ENCODE measurements at places on chromosomes 3 and 15.

GRCh38 chr3:172030181-172030580, 9.2 kb upstream of the FNDC3B start:
- no peak for DNase-seq

- no peak for DNase-seq
These were observed 891.5 kb downstream of the ROBO2 start for GRCh38 chr3:77931255-77932009.

DNA sequence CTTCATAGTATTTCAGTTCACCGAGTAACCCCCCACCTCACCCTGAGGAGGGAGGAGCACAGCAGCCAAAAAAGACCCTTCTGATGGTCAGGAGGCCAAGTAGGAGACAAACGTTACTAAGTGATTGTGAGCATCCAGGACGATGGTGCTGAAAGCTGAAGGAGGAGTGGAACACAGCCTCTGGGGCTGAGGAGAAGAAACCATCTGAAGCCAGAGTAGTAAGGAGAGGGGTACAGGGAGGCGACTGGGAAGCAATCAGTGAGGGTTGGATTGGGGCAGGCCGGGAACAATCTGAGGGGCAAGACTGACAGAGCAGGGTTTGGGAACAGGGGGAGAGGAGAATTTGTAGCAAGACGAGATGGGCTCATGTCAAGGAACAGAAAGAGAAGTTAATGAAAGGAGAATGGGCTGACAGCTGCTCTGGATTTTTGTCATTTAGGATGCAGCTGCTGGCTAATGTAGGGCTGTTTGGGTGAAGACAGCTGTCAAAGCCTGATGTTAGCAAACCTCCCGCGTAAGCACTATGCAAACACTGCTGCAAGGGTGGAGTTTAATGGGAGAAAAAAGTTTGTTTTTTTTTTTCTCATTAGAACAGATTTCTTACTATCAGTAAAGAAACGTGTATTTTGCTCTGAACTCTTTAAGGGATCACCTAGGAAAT, 622.2 kb downstream of the EDEM1 start:
- no peak for DNase-seq

DNA sequence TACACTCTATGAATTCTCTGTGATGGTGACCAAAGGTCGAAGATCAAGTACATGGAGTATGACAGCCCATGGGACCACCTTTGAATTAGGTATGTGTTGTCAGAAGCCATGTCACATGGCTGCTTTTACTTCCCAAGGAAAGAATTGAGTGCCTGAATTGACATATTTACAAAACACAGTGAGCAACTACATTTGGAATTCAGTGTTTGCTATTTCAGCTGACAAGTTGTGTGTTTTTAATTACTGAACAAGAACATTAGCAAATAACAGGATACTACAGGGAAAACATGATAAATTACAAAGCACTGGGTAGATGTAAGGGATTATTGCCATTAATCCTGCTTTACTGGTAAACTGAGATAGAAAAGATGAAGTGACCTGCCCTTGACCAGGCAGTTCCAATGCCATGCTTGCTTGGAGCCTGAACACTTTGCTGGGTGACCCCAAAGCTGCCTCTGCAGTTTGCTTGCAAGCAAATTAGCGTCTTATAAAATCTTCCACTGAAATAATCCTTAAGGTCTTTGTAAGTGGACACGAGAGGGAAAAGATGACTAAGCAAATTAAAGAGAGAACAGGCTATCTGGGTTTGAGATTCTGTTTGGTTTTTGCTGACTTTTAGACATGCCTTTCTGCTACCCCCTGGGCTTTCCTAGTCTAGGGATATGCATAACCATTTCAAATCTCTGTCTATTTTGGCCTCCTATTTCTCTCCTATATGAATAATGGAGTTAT, 98.2 kb downstream of the HCN4 start:
- no peak for DNase-seq

DNA sequence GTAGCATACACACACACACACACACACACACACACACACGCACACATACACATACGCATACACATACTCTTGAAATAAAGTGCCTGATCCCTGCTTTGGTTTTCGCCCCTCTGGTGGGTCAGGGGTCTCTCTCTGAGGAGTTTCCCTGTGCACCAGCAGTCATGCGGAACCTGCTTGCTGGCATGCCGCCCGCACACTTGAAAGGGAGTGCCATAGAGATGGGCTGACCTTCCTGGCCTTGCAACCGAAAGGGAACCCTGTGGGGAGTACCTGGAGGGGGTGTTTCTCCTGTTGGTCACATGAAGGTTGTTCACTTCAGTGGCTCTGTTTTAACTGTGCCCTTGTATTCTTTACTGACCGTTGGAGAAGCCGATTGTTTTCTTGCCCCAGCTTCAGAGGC, 752.3 kb downstream of the NR2F2 start:
- DNase-seq: no peak

DNA sequence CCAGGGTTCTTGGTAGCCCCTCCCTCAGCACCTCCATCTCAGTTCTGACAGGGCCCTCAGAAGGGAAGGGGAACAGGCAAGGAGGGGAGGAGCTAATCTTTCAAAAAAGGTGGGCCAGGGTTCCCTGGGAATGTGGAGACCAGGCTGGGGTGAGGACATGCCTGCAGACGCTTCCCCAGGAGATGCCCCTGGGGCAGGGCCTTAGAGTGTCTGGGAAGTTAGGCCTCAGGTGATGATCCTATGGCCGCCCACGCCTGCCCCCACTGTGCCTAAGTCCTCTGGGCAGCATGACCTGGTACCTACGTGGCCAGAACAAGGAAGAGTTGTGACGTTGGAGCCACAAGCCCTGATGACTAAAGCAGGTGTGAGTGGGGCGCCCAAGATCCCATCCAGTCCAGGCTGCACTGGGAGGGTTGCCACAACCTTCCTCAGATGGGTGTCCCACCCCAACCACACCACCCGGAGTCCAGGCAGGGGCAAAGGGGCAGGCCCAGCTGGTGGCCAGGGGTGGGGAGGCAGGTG, 3.9 kb upstream of the SEMA3B start:
- DNase-seq: no peak

- no peak for DNase-seq
These were observed 682.1 kb downstream of the MECOM start for GRCh38 chr3:168981396-168981795.

DNA sequence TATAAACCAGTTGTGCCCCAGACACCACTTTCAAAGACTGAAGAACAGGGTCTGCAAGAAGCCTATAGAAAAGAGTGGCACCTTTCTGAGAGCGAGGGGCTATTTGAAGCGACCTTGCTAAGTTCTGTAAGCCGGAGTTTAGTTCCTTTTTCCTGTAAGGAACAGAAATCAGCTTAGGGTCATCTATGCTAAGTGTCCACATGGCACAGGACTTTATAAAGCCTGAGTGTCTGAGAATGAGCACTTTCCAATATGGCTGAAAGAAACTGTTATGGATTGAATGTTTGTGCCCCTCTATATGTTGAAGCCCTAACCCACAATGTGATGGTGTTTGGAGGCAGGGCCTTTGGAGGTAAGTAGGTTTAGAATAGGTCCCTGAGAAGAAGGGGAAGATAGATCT, 4.0 kb upstream of the A4GNT start:
- DNase-seq: no peak

DNA sequence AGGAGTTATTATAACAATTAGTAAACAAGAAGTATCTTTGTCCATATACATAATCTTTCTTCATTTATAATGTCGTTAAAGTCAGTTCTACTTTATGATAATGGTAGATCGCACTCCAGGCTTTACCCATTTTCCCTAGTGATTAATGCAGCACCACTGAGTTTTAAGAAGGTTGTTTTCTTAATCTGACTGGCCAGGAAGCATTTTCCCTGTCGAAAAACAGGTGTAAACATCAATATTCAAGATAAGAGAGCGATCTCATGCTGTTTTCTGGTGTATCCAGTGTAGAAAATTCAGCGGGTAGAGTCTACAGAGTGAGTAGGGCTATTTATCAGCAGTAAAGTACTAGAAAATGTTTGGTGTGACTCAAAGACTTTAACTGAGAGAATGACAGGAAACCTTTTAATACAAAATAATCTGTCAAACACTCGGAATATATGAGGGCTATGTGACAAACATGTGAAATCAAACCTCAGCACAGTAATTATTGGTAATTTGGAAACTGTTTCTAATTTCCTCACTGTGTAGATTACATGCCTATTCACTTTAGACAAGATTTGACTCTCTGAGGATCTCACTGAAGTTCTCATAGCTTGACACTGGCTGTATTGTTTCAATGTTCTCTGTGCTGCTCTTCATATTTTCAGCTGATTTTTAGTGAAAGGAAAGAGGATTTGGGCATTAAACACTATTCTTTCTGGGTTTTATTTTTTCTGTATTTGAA, 1013.2 kb downstream of the VGLL3 start:
- no peak for DNase-seq

GRCh38 chr3:67077656-67078055, 79.5 kb downstream of the KBTBD8 start:
- no peak for DNase-seq

- DNase-seq: no peak
These were observed 40.2 kb upstream of the TMEM87A start for GRCh38 chr15:42313463-42313862.

- DNase-seq: no peak
These were observed 66.0 kb downstream of the STAC start for GRCh38 chr3:36446276-36446675.

- no peak for DNase-seq
These were observed 1.5 kb upstream of the SMAD3 start for GRCh38 chr15:67063689-67064606.

- DNase-seq: no peak
These were observed 10.8 kb downstream of the MINAR1 start for GRCh38 chr15:79442911-79443310.

- DNase-seq: peak; percentile 42
These were observed 12.0 kb upstream of the ZNF592 start for GRCh38 chr15:84736375-84736774.

DNA sequence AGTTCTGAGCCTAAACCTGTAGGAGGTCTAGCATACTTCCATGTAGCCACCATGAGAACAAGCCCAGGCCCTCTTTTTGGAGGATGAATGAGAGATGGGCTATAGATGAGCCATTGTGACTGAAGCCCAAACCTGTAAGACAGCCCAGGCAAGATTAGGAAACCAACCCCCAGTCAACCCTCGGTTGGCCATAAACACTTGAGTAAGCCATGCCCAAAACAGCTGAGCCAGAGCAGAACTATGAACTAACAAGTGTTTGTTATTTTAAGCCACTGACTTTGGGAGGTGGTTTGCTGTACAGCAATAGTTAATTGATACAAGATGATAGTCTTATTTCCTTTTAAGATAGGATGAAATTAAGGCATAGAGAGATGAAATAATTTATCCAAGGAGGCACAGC, 12.4 kb upstream of the CPNE4 start:
- DNase-seq: no peak

DNA sequence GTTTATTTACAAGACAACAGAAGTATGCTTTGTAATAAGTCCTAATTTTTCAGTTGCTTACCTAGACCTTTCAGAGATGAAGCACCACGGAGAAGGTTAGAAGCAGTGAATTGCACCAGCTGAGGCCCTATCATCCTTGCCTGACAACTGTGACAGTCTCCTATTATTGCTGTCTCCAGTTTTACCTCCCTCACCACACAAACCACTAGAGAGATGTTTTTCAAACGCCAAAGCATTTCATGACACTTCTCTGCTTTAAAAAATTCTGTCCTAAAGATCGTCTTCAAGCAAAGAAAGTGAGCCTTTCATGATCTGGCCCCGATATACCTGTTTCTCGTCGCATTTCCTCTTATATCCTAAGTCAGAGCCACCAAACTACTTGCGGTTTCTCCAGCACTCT, 72.3 kb upstream of the TSPAN3 start:
- no peak for DNase-seq

DNA sequence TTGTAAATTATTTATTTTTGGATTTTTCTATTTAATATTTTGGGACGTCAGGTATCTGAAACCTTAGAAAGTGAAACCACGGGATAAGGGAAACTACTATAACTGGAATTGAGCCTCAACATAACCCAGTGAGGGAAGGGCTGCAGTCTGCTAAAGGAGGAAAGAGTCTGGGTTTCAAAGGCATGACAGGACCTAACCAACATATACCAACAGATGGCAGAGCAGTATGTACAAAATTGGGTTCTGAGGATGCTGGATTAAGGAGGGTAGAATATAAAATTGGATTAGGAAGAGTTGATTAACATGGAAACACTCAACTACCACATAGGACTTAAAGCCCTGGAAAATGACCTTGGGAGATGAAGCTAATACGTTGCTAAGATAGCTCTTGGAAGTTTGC, 603.5 kb downstream of the MECOM start:
- no peak for DNase-seq

DNA sequence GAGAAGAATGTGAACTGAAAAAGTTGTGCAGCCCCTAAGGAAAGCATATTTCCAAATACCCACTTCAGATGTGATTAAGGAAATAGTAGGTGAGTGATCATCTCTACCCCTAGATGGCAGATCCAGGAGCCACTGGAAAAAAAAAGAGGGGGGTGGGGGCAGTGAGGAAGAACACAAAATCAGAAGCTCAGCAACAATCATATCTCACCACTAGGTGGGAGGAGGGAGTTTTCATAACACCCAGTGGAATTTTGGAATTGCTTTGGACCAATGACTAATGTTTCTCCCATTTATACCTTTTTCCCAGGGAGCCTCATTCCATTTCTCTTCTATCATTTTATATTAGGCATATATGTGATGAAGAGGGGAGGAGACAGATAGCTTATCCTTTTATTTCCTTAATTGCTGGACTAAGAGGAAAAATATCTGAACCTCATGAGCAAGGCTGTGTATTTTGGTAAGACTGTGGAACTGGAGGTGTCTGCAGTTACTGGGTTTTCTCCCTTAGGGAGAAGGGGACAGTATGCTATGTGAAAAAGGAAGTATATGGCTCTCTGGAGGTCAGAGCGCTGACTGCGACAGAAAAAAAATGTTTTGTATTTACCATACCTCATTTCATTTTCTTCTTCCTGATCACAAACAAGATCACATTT, 363.4 kb downstream of the GAP43 start:
- no peak for DNase-seq

GRCh38 chr3:136979684-136980083, 21.9 kb downstream of the IL20RB start:
- no peak for DNase-seq

- DNase-seq: no peak
These were observed 372.5 kb downstream of the TBC1D5 start for GRCh38 chr3:17369973-17370372.

DNA sequence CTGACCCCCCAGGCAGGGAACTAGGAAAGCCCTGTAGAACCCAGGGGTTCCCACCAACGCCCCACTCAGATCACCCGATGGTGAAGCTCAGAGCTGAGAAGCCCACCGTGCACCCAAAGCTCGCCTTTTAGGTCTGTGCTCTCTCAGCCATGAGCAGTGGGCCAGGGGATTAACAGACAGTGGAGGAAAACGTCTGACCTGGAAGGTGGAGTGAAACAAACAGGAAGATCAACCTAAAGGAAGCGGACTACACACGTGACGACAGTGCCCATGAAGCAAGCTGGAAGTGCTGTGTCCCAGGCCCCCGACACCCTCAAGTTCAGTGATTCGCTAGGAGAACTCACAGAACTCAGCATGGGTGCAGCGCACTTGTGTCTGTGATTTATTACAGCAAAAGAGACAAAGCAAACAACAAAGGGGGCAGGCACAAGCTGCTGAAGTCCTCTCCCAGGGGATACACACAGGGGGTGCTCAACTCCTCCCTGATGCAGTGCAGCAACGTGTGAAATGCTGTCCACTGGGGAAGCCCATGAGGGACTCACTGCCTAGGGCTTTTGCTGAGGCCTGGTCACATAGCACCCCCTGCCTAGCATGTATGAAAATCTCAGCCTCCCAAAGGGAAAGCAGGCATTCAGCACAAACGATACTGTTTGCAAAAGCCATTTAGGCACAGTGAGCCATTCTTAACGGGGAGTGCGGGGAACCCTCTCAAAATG, 43.5 kb downstream of the CFAP92 start:
- no peak for DNase-seq
